HT-29 (cell line): ENCODE measurements at places on chromosomes 13 and 19. TPM values are rescaled to one million over a fixed set of nuclear protein-coding genes. Genes with fewer than 3 reads are reported as not detected.

DNA sequence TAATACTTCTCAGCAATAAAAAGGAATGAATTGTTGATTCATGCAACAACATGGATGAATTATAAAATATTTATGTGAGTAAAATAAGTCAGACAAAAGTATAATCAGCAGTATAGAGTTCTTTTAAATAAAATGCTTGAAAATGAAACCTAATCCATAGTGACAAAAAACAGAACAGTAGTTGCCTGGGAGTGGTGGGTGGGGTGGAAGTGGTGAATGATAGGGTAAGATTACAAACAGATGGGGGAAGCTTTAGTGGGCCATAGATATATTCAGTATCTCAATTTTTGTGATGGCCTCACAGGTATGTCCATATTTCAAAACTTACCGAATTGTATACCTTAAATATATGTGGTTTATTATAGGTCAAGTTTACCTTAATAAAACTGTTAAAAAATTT, 124.9 kb upstream of the UBL3 start:
- DNase-seq = no peak

- no peak for DNase-seq
Observed at GRCh38 chr19:49870309-49870901, 3.0 kb upstream of the PNKP start.

GRCh38 chr13:112622375-112622774, 34.4 kb upstream of the TUBGCP3 start:
- no peak for DNase-seq

DNA sequence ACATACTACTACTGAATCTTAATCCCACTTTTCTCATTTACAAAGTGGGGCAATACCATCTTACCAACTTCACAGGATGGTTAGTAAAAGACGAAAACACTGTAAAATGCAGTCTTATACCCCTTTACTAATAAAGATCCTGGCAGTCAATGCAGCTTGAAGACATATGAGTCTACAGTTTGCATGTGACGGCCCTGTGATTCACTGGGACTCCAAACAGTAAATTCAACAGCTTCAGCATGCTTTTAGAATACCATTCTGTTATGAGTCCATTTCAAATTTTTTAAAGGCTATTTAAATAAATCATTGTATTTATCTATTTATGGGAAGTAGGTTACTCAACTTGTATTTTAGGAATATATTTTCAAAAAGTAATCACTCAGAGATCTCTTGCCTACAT, 629.1 kb downstream of the LIG4 start:
- DNase-seq = no peak

GRCh38 chr13:89749888-89750287, 1597.6 kb upstream of the MIR17HG start:
- no peak for DNase-seq

GRCh38 chr13:75685239-75685697, 49.1 kb downstream of the LMO7 start:
- DNase-seq = no peak

DNA sequence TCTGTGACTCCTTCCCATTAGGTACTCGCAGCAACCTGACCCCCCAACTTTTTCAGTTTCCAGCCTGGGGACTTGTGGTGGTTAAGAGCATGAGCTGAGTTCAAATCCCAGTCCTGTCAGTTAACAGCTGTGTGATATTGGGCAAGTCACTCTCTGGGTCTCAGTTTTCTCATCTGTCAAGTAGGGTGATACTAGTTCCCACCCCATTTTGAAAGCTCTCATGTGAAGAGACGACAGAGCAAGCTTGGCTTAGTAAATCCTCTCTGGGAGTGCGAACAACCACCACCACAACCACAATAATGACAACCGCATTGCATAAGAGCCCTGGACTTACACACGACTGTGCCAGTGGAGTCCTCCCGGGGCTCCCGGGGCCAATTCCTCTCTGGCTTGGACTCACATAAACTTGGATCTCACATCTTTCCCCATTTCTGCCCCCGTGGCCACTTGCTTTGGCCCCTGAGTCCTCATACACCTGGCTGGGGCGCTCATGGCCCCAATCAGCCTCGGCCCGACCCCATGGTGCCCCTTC, 454 bp downstream of the BLVRB start:
- peak; percentile 72 for DNase-seq

- DNase-seq = no peak
Observed at GRCh38 chr13:39347926-39348901, 254.8 kb downstream of the LHFPL6 start.

DNA sequence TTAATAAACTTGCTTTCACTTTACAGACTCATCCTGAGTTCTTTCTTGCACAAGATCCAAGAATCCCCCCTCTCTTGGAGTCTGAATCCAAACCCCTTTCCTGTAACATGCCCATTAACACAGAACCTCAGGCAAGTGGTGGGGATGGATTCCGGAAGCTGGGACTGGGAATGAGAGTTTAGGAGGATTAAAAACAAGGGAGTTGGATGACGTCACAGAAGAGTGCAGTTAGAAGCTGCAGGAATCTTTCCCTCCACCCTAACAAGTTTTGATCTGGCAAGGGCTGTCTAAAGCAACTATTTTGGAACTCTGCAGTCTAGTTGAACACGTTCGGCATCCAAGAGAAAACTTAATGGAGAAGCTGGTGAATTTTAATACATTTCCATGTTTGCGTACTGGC, 48.2 kb upstream of the PEPD start:
- DNase-seq = no peak

GRCh38 chr13:73212482-73212881, 153.7 kb downstream of the KLF5 start:
- DNase-seq = no peak

DNA sequence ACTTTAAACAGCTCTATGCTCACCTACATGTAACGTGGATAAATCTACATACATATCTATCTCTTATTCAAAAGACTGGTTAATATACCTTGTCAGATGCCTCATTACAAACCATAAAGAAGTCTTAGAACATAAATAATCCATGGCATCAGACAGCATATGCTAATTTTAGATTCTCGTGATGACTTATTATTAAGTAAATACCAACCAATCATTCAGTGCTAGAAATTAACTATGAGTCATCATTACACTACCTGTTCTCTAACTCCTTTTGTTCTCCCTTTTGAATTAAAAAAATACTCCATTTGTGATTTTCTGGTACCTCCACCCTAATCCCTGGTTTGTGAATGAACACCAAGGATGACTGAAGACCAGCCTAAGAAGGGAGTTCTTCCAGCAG, 754.3 kb upstream of the ARGLU1 start:
- peak; percentile 26 for DNase-seq

Gene ZNF763
- total RNA-seq = 0.20 and 0.76 TPM in 2 replicates

Gene CEACAM7
- total RNA-seq = 0.92 TPM in 1 of 2 replicates, not detected in the other

Gene TBXA2R
- total RNA-seq = not detected in 2 replicates

Gene PPM1N
- total RNA-seq = 9.8 and 15.3 TPM in 2 replicates

Gene NTN5
- not detected in 2 replicates for total RNA-seq

Gene SHD
- total RNA-seq = 0.21 and 1.6 TPM in 2 replicates

Gene ADAT3
- total RNA-seq = 3.2 and 6.9 TPM in 2 replicates

Gene CEACAM3
- not detected in 2 replicates for total RNA-seq
